ENCODE measurements at places on chromosomes 3 and 15.

- no peak for DNase-seq
Measured at GRCh38 chr3:128052595-128053351, 536 bp downstream of the SEC61A1 start.

- no peak for DNase-seq
Measured at GRCh38 chr15:73932381-73933191, 6.3 kb downstream of the LOXL1 start.

- no peak for DNase-seq
Measured at GRCh38 chr3:134009345-134010000, 20.3 kb downstream of the SLCO2A1 start.

DNA sequence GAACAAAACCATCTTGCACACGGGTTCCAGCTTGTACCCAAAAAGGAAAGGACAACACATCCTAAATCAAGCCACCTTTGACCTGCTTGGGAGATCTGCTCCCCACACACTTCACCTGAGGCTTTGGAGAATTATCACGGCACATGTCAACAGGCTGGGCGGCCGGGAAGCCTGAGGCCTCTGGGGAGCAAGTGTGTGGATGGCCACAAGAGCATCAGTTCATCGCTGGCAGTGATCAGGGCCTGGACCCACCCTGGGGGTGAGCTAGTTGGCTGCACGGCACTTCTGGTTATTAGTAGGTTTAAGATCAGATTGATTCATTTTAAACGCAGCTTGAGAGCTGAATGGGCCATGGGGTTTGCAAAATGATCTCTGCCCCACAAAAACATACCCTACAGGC lies 108.5 kb downstream of the CHSY1 start:
- DNase-seq: no peak

DNA sequence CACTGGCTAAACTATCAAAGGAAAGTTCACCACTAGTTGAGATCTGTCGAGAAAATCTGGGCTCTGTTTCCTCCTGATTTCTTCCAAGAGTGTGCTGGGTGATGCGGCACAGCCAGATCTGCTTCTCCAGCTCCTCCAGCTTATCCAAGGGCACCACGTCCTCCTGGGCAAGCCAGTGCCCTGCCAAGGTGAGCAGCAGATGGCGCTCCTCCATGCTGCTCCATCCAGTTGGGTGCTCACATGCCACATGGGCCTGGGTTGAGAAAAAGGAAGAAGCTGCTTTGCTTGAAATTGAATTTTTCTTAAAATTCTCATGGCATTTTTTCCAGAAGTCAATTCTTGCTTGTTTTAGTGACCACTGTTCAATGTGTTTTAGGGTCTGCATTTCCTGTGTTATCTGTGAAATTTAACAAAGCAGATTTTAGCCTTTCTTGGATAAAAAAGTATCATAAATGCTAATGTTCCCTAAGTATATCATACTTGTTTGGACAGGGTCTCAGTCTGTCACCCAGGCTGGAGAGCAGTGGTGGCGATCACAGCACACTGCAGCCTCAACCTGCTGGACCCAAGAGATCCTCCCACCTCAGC lies 47.3 kb downstream of the EIF3J start:
- DNase-seq: peak; percentile 50

DNA sequence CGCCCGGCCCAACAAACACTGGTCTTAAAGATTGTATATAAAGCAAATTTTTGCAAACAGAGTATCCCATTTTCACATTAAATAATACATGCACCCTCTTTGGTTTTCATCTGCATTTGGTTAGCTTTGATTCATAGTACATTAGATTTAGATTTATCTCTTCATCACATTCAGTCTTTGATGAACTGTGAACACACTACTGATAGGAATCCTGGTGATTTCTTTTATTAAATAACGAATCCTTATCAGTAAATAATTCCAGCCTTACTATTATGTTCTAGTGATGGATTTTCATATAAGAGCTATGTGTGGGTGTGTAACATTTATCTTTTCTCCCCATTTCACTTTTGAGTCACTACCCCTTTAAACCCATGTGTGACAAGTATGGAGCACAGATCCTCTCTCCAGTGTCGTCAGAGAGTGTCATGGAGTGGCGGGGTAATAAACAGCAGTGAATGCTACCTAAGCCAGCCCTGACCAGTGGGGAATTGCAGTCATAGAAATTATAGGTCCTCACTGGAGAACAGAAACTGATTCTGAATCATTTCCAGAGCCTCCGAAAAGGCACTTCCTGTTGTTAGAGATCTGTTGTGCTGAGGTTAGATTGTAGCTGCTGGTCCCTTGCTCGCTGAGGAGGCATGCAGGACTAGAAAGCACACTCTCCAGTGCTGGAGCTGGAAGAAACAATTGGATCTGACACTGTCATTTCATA lies 22.0 kb downstream of the SLC7A14 start:
- DNase-seq: no peak

DNA sequence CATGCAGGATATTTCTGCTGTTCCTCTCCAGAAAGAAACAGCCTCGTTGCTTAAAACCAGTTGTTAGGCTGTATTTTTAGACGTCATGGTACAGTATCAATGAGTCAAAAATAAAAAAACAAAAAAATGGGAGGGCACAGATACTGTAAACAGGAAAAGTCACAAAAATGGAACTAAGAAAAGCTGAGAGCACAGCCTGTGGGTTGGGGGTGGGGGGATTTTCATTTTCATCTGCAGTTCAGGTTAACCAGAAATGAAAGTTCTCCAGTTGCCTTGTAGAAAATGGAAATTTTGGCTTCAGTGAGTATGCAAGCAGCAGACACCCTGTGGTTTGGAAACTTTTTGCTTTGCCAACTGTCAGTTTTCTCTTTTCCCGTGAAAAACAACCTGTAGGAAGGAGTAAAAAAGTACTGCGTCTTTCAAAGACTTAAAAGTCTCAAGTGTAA lies 59.0 kb downstream of the FRMD4B start:
- no peak for DNase-seq

DNA sequence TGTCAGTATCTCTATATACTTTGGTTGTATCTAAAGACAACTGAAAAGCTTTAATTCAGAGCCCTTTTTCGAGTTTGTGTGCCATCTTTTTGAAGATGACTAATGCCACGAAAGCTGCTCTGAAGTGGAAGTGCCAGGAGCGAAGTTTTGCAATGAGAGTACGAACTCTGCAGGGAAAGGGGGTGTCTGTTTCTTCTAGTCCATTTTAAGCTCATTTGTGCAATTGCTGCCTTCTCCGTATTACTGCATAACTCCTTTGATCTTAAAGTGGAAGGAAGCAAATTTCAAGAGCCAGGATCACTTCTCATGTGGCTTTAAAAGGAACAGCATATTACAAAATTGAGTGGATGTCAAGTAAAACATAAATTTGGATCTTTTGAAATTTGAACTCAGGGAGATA lies 245.3 kb downstream of the FEZF2 start:
- DNase-seq: no peak

DNA sequence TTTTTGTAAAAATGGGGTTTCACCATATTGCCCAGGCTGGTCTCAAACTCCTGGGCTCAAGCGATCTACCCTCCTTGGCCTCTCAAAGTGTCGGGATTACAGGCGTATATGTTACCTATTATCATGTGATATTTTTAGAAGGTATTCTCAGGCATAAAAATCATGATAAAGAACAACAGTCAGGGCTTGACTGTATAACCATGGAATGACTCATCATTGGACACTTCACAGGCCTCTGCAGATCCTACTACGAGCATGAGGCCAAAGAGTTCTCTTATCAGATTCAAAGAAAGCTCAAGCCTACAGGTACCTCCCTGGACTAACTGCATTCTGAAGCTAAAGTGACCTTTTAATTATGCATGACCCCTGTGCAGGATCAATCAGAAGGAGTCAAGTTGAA lies 91.7 kb upstream of the PRICKLE2 start:
- no peak for DNase-seq

- DNase-seq: no peak
Measured at GRCh38 chr3:142276781-142277180, 51.4 kb upstream of the GK5 start.

DNA sequence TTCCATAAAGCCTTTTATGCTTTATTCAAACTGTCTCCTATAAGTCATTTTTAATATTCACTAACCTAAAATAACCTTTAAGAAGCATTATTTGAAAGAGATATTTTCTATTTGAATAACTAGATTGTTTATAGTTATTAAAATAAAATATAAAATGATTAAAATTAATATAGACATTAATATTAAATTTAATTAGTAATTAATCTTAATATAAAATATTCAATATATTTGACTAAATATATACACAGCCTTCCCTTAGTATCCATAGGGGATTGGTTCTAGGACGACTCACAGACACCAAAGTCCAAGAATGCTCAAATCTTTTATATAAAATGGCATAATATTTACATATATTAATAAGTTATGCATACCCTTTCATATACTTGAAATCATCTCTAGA lies 1014.1 kb downstream of the TBL1XR1 start:
- DNase-seq: no peak

GRCh38 chr15:39167164-39168058 lies 413.5 kb upstream of the THBS1 start:
- no peak for DNase-seq

DNA sequence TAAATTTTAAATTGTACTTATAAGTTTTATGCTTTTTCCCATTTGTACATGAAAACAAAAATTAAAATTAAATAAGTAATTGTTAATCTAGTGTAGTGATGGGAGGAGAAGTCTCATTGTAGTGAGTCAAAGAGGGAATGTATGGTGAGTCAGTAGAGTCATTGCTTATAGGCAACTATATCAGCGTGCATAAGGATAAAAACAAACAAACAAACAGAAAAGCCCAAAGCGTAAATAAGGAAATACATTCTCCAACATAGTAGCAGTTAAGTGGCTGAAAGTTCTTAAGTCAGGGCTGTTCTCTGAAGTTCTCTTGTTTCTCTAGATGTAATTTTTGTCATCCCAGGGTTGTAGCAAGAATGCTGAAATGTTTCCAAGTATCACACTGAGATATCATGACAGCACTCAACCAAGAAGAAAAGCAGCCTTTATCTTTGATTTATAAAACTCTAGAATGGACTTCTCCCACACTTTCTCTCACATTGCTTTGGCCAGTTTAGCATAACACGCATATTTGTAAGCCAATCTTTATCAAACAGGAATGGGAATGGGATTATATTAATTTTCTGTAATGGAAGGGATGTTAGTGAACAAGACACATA lies 184.1 kb upstream of the TP63 start:
- no peak for DNase-seq

DNA sequence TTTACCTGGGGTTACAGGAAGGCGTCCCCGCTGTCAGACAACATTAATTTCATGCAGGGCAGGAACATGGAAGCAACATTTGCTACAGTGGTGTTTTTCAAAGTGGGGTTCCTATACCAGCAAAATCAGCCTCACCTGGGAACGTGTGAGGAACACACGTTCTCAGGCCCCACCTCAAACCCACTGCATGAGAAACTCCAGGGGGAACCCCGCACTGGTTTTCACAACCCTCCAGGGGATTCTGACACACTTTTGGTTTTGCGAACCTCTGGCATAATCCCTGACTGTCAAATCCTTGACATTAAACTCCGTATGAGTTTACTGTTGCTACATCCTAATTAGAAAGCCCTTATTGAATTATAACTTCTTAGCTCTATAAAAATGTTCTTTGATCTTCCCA lies 127.7 kb downstream of the LRRK1 start:
- no peak for DNase-seq

- DNase-seq: no peak
Measured at GRCh38 chr3:183198939-183199338, 36.4 kb upstream of the LAMP3 start.

DNA sequence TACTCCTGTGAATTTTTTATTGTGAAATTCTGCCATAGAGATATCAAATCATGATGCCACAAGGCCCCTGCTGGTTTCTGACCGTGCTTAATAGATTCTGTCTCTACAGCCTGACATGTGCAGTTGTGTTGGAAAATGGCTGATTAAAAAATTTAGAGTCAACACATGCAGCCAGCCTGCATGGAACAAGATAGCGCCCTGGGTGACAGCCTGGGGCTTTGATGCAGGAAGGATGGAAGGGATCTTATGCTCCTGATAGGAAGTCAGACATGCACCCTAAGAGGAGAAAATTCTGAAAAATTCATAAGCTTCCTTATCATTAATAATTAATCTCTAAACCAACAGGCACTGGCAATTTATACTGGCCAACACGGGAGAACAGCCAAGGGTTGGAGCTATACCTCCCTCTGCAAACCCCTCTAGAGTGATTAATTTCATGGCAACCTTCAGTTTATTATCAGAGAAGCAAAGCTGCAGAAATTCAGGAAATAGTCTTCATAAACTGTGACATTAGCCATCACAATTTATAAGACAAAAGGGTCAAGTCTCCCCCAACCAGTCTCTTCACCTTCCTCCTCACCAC lies 198.4 kb downstream of the CADPS start:
- DNase-seq: no peak

DNA sequence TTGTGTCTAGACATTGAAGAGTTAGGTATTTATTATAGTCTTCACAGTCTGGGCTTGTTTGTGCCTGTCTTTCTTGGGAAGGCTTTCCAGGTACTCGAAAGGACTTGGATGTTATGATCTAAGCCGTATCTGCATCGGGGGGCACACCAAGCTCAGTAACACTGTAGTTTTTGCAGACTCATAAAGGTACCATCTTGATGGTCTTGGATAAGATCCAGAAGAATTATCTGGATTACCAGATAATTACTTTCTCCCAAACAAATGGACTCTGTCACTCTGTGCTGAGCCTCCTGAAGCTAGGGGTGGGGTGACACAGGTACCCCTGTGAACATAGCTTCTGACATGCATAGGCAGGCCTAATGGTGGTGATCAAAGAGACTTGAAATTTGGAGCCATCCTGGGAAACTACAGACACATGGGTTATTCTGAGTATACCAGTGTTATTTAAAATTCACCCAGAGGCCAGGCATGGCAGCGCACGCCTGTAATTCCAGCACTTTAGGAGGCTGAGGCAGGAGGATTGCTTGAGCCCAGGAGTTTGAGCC lies 238.6 kb upstream of the TPM1 start:
- no peak for DNase-seq

DNA sequence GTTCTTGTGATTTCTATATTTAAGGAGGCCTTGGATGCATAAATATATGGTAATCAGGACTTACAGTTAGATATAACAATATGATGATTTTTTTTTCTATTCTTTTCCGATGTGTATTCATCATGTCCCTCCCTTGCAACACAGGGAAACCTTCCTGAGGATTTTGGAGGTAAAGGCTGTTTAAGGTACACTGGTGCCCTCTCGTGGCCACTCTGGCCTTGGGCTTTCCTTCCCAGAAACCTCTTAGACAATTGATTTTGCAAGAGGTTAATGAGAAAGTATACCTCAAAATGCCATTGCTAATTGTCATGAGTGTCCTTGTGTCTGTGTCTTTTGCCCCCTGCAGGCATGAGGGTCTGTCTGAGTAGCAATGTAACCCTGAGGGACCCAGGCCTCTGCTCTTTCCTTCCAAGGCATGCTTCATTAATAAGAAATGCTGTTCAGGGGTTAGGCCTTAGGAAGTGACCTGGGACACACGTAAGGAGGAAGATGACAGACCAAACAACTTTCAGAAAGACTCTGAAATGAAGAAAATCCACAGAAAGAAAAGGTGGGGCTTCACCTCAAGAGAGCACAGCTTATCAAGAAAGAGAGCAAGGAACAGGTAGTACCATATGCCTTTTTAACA lies 70.3 kb upstream of the PPP2R3A start:
- DNase-seq: no peak

GRCh38 chr3:12347301-12347700 lies 58.4 kb downstream of the PPARG start:
- DNase-seq: no peak

GRCh38 chr15:39919748-39920509 lies at the start of gene GPR176:
TSS of gene GPR176 (minus strand) at chr15:39920266. CDS start at chr15:39920026, 240 bp downstream.
- no peak for DNase-seq

Measured in CD4-positive, alpha-beta T cell treated with Interleukin-15 for 1 hour (primary cell).